ENCODE measurements at places on chromosomes 16 and 17.

DNA sequence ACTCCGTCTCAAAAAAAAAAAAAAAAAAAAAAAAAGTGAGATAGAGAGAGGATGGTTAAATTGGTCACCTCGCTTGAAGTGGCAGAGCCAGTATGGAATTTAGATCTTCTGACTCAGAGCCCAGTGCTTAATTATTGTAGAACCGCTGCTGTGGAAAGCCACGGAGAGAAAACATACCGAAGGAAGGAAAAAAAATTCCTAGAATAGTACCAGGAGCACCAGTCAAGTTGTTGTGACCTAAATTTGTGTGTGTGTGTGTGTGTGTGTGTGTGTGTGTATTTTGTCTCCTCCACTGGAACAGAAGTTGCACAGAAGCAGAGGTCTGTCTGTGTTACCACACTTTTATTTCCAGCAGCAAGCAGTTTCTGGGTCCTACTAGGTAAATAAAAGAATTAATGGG is 10.6 kb upstream of the NUP85 start:
- no peak for DNase-seq

DNA sequence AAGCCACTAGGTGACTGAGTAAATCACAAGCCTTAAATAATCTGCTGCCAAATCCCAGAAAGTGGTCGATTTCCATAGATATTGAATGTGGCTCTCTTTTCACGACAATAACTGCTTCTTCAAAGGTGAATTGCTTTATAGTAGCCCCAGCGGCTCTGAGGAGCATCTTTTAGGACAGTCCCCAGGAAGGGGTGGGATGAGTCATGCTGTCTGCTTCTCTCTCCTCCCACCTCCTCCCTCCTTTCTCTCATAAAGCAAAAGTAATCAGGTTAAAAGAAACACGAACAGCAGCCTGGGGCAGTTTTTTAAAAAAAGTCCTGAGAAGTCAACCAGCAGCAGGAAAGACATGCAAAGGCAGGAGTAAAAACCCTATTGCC is 1.8 kb downstream of the KIAA0513 start:
- no peak for DNase-seq

DNA sequence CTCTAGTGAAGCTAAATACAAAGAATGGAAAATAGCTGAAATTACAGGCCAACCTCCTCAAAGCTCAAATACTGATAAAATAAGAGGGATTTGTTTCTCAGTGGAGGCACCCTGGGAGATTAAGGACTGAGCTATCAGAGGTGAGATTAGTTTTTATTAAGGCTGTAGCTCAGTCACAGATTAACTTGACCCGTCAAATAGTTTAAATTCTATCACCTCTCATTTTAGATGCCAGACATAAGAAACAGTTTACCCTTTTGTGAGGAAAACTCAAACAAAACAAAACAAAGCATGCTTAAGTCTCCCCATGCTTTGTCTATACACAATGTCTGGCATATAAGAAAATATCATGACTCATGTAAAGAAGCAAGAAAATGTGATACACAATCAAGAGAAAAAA is 208.3 kb upstream of the PMFBP1 start:
- no peak for DNase-seq

DNA sequence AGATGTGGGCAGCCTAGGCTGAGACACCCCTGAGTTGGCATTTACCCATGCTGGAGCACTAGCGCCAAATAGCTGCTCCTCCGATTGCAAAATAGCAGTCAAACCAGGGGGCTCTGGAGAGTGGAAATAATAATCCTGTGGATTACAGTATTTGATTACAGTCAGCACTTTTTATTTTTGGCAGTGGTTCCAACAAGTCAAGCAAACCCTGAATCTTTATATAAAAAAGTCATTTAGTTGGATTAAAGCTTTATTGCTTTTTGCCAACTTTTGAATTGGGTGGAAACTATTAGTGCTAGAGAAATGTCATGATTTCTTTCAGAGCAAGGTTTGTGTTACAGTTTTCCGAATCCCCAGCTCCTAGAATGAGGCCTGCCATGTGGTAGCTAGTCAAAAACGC is 99.3 kb upstream of the FAM20A start:
- no peak for DNase-seq

GRCh38 chr17:32266051-32266388 is 388 bp downstream of the RHBDL3 start:
- no peak for DNase-seq

Measured in stimulated activated CD4-positive, alpha-beta T cell treated with anti-CD3 and anti-CD28 coated beads, Interleukin-15, amount 100 ng/mL, for 1 hour (primary cell).